HS-5 (cell line): ENCODE measurements at places on chromosomes 13 and 19.

GRCh38 chr13:99983499-99984401, 2.2 kb downstream of the ZIC2 start:
- DNase-seq = no peak

DNA sequence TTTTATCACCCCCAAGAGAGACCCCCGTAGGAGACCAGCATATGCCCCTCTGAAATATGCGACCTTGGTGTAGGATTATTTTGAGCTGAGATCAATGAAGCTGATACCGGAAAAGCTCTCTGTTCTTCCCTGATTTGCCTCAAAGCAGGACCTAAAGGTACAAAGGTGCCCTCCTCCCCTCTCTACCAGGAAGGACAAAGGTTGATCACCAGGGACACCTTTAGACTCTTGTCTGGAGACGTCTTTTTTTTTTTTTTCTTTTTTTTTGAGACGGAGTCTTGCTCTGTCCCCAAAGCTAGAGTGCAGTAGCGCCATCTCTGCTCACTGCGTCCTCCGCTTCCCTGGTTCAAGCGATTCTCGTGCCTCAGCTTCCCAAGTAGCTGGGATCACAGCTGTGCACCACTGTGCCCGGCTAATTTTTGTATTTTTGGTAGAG, 792 bp upstream of the PEX11G start:
- no peak for DNase-seq

- no peak for DNase-seq
These were observed 709.8 kb downstream of the PCDH17 start for GRCh38 chr13:58341318-58341717.

DNA sequence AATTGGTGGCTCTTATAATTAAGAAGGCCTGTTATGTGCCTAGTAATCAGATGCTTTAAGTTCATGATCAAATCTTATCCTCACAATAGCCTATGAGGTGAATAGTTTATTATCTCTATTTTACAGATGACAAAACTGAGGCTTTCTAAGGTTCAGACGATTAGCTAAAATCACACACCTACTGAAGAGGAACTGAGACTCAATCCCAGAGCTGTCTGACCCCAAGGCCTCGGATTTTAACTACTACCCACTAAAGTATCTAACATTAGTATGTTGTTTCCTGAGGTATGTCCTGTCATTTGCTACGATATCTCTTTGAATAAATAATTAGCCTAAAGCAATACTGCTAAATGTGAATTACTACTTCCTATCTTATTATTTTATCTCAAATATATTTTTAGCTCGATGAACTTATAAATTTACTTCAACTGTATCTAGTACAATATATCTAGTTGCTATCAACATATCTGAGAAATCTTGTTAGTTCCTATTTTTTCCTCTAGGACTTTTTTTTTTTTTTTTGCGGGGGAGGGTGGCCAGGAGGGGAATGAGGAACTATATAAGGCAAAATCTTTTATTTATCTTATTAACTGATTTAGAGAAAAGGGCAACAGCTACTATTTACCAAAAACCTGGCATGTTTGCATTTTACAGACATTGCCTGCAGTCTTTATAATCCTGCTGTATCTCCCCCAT, 118.5 kb downstream of the ABCC4 start:
- no peak for DNase-seq

- DNase-seq = no peak
These were observed 11.7 kb downstream of the NOP53 start for GRCh38 chr19:47756953-47757608.

- DNase-seq = no peak
These were observed 26.9 kb downstream of the RFX1 start for GRCh38 chr19:13979244-13979615.

DNA sequence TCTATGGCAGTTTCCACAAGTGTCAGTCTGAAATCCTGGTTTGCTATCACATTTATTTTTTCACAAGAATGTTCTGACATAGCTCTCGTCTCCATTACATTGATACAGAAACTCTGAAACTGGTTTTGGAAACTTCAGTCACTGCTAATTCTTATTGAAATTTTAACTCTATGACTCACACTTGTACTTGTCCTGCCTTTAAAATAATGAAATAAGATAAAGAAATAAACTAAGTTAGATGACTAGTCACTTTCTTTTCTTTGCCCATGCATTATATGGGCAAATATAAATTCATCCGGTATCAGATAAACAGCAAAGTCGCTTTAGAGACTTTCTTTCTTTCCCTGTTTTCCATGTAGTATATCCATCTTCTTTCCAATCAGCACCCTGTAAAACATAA, 257.5 kb downstream of the PCDH9 start:
- DNase-seq = no peak

DNA sequence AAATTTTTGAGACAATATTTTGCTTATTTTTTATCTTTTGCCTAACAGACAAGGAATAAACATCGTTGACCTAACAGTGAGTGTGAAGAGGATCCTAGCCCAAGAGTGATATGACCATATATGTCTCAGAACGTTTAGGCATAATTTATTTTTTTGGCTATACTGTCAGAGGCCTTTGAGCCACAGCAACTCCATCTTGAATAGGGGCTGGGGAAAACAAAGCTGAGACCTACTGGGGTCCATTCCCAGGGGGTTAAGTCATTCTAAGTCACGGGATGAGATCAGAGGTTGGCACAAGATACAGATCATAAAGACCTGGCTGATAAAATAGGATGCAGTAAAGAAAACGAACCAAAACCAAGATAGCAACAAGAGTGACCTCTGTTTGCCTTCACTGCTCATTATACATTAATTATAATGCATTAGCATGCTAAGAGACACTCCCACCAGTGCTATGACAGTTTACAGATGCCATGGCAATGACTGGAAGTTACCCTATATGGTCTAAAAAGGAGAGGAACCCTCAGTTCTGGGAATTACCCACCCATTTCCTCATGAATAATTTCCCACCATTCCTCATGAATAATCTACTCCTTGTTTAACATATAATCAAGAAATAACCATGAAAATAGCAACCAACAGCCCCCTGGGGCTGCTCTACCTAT, 510.9 kb upstream of the PCDH9 start:
- DNase-seq = no peak

GRCh38 chr19:18176367-18177310, 3.0 kb downstream of the IFI30 start:
- no peak for DNase-seq
